H9 (cell line): ENCODE measurements at places on chromosomes 11 and 22. TPM values are rescaled to one million over a fixed set of nuclear protein-coding genes. Genes with fewer than 3 reads are reported as not detected.

GRCh38 chr22:20520093-20520511 lies 12.7 kb downstream of the MED15 start:
- no peak for DNase-seq
- H3K4me1 ChIP-seq: peaks cover 3% of the 10 kb centered on the region; the same call in 1 of the 2 replicates
- no peak overlapping the region for H3K27ac ChIP-seq
- no peaks in the 10 kb centered on the region for H3K27me3 ChIP-seq
- H3K36me3 ChIP-seq: peaks cover 11% of the 10 kb centered on the region
- no peak overlapping the region for H3K4me3 ChIP-seq

SLC43A1 gene
- total RNA-seq: 16.3 and 17.0 TPM in 2 replicates

FAT3 gene
- total RNA-seq: 16.3 and 19.1 TPM in 2 replicates

GRCh38 chr11:47057365-47057764 lies 119.3 kb downstream of the ARFGAP2 start:
- peaks cover 11% of the 10 kb centered on the region for H3K4me1 ChIP-seq
- H3K36me3 ChIP-seq: peaks cover 3% of the 10 kb centered on the region; the same call in 1 of the 3 replicates
- no peak overlapping the region for H3K4me3 ChIP-seq

CALCA gene
- 0.29 TPM in 1 of 2 replicates, not detected in the other for total RNA-seq

- no peak overlapping the region for H3K27ac ChIP-seq
- DNase-seq: peak; percentile 57
- peaks cover 5% of the 10 kb centered on the region; the same call in 1 of the 2 replicates for H3K27me3 ChIP-seq
- peak overlapping the region; percentile 89 for H3K4me3 ChIP-seq
- H3K4me1 ChIP-seq: no peaks in the 10 kb centered on the region; the same call in 1 of the 2 replicates
These were observed 533 bp downstream of the SERGEF start for GRCh38 chr11:18012122-18012905.

INS gene
- not detected in 2 replicates for total RNA-seq

GRCh38 chr11:65854852-65855837 lies 2.8 kb downstream of the CFL1 start:
- peak; percentile 21 for DNase-seq
- H3K36me3 ChIP-seq: peaks cover 47% of the 10 kb centered on the region
- H3K27me3 ChIP-seq: no peaks in the 10 kb centered on the region
- H3K27ac ChIP-seq: no peak overlapping the region

DNA sequence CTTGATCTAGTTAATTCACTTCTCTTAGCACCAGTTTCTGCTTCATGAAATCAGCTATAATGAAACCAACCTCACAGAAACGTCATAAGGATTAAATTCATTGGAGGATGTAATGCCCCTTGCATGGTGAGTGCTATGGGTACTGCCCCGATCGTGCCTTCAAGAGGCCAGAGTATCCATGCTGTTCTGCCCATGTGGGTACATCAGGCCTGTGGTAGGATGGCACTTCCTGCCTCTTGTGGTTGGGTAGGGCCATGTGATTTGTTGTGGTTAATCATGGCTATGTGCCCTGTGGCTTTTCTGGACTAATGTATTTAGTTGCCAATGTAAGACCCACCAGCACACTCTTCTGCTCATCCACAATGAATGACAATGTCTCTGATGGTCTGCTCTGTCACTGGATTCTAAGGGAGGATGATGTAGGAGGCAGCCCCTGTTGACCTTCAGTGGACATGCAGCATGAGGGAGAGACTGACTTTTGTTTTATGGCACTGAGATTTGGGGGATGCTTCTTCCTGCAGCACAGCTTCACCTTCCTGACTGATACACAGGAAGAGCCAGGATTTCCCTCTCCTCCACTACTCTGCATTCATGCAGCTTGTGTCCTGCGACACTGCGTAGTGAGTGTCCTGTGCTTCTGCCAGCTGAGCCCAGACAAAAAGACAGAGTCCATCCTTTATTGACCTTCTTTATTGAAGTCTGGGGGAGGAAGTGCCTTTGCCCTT lies 66.2 kb downstream of the DHCR7 start:
- no peak overlapping the region for H3K27ac ChIP-seq
- DNase-seq: no peak
- H3K4me1 ChIP-seq: peaks cover 4% of the 10 kb centered on the region
- H3K27me3 ChIP-seq: no peaks in the 10 kb centered on the region

TNNT3 gene
- not detected in 2 replicates for total RNA-seq

SORL1 gene
- 64.4 and 68.3 TPM in 2 replicates for total RNA-seq

SNX32 gene
- 0.88 and 1.2 TPM in 2 replicates for total RNA-seq

GRCh38 chr11:61195719-61196118 lies 7.6 kb upstream of the PGA3 start:
- H3K4me1 ChIP-seq: no peaks in the 10 kb centered on the region; the same call in 1 of the 2 replicates
- peak overlapping the region; percentile 40; the same call in 1 of the 3 replicates for H3K4me3 ChIP-seq
- H3K27me3 ChIP-seq: no peaks in the 10 kb centered on the region
- no peak overlapping the region for H3K27ac ChIP-seq
- no peak for DNase-seq

DNA sequence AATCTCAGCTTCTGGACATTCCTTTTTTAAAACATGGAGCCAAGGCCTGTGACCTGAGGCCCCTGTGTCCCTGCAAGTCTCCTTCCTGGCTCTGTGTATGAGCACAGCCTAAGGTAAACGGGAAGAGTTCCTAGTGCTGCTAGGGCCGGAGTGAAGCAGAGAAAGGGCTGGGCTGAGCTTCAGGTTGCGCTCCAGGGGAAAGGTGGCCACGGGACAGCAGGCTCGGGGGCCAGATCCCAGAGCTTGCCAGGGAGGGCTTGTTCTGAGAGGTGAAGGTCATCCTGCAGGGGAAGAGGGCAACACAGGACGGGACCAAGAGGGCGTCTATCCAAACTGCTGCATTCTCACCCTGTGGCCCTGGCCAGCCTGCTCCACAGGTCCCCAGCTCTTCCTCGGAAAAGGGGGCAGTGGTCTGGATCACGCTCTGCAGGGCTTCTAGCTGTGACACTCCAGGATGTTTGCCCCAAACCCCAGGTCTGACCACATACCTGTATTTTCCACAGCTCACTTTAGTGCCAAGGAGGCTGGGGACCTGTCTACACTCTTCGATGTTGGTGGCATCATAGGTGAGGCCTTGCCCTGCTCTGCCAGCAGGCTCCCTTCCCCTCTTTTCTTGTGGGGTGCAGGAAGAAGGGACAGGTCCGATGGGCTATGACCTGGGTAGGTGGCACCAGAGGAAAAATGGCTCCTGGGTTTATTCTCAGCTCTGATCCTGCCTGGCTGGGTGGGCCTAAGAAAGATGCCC lies 20.4 kb downstream of the SLC37A2 start:
- H3K27ac ChIP-seq: no peak overlapping the region
- H3K4me1 ChIP-seq: no peaks in the 10 kb centered on the region
- DNase-seq: no peak
- no peak overlapping the region for H3K4me3 ChIP-seq
- no peaks in the 10 kb centered on the region for H3K27me3 ChIP-seq

DNA sequence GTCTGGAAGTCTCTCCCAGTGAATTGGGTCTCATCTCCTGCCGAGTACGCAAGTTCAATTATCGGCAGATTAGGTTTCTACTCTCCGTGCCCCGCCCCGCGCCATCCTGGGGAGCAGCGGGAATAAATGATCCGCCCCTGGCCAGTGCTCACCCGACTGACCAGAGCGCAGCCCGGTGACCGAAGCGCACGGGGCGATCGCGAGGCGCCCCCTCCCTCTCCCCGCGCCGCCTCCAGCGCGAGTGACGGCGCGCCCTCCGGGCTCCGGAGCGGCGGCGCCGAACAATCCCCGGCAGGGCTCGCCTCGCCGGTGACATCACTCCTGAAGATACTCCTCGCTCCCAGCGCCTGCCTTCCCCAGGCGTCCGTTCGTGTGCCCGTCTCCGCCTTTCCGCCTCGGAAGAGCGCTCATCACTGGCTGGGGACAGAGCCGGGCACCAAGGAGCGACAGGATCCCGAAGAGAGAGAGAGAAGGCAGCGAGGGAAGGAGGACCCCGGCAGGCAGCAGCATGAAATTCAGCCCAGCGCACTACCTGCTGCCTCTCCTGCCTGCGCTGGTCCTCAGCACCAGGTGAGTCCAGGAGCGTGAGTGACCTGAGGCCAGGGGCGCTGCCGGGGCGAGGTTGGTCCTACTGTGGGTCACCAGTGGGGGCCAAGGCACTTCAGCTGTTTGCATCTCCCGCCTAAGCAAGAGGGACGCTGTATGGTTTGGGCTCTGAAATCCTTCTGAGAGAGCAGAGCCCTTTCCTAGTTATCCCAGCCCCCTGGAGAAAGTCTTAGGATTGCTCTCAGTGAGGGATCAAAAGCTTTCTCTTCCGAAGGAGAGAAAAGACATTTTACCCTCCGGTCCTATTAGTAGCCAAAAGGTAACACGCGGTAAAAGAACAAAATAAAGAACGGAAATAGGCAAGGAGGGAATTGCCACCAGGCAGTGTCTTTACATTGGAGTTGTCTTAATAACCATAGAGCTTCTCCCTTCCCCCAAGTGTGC lies at the start of gene LUZP2:
Gene LUZP2, plus strand, starts transcription at position 318 of the 990 bp plus-strand sequence.
- peaks cover 1% of the 10 kb centered on the region; the same call in 1 of the 2 replicates for H3K36me3 ChIP-seq
- H3K27ac ChIP-seq: no peak within 1 kb of the TSS
- peak; percentile 77 for DNase-seq
- H3K27me3 ChIP-seq: peaks cover 5% of the 10 kb centered on the region; the same call in 1 of the 2 replicates
- peak within 1 kb of the TSS; percentile 87 for H3K4me3 ChIP-seq

DNA sequence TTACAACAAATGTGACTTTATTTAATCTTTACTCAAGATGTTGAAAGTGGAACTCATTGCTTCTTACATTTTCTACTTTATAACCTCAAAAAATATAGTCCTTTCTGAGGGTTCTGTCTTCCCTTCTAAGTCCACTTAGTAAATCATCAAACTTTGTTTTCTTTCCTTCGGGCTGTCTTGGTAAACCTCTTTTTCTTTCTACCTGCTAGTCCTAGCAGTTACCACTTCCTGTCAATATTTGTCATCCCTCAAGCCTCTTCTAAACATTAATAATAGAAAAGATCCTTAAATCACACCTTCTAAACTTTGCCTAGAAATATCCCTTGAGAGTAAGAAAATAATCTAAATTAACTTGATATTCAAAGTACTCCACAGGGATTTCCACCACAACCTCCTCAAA lies 580.4 kb downstream of the CNTN5 start:
- no peaks in the 10 kb centered on the region for H3K4me1 ChIP-seq
- no peak for DNase-seq
- no peaks in the 10 kb centered on the region for H3K36me3 ChIP-seq
- no peaks in the 10 kb centered on the region for H3K27me3 ChIP-seq
- no peak overlapping the region for H3K4me3 ChIP-seq

LTO1 gene
- total RNA-seq: 25.3 and 26.2 TPM in 2 replicates

LMO2 gene
- 0.33 and 0.48 TPM in 2 replicates for total RNA-seq

- H3K4me3 ChIP-seq: no peak overlapping the region
- no peak overlapping the region for H3K27ac ChIP-seq
- peaks cover 11% of the 10 kb centered on the region for H3K36me3 ChIP-seq
These were observed 62.2 kb downstream of the DKK3 start for GRCh38 chr11:11946180-11946579.

MMP27 gene
- total RNA-seq: not detected in 2 replicates

OR51E2 gene
- not detected in 2 replicates for total RNA-seq

DNA sequence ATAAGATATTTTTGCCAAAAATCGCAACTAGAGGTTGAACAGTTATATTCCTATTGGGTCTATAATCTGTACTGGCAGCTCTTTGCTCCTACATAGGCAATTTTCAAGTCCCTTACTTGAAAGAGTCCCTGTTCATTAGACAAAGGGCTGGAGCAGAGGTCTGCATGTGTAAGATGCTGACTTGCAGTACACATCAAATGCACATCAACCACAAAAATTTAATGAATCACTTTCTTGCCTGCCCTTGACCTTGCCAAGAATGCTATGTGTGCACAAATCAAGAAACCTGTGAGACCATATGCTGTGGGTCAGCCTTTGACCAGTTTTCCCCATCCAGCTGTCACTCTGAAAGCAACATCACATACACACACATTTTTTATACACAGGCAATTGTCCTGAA lies 661.5 kb downstream of the LRRC4C start:
- no peak overlapping the region for H3K27ac ChIP-seq
- no peak overlapping the region for H3K4me3 ChIP-seq
- H3K4me1 ChIP-seq: no peaks in the 10 kb centered on the region
- no peaks in the 10 kb centered on the region for H3K36me3 ChIP-seq
